ENCODE measurements at places on chromosomes 16 and 17. TPM values are rescaled to one million over a fixed set of nuclear protein-coding genes. Genes with fewer than 3 reads are reported as not detected.
A peak's percentile ranks its signal among the peaks of the same experiment; 100 is the strongest.

The CNP gene
- total RNA-seq, result 70.3 TPM

The KRT39 gene
- not detected for total RNA-seq

The PLA2G10 gene
- not detected for total RNA-seq

The KRTAP2-2 gene
- not detected for total RNA-seq

- peak; percentile 62 for DNase-seq
Measured at GRCh38 chr17:78538033-78538776, 39.0 kb downstream of the DNAH17 start.

GRCh38 chr16:66293932-66294331, 72.6 kb upstream of the CDH5 start:
- no peak for DNase-seq

GRCh38 chr17:2800367-2800766, 4.1 kb downstream of the RAP1GAP2 start:
- no peak for DNase-seq

DNA sequence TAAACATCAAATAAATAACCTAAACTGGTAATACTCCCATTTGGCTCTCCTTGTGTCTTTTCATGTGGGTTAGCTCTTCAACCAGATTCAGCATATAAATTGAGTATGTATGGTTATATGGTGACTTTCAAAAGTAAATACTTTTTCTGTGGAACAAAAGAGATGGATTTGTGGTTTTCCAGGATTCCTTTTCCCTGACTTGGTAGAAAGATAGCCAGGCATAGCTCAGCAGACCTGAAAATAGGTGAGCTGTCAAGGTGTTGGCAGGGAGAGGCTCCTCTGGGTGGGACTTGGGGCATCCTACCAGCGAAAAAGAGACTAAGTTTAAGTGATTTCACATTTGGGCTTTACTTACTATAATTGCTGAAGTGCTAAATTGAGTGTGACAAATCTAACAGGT, 80.3 kb downstream of the FTO start:
- DNase-seq, result no peak

The OTOP3 gene
- not detected for total RNA-seq

DNA sequence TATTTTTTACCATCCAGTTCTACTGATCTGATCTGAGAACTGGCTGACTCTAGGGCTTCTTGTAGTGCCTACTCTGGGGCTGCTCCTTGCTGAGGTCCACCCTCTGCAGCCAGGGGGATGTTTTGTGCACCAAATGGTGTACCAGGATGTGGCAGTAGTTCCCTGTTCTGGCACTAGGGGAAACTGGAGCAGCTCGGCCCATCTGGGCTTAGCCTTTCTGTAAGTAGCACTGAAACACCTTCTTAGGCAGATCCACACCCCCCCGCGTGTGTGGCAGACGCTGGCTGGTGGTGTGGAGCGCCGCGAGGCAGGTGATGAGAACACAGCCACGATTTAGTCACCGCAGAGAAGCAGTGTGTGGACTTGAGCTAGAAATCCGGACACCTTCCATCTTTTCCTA, 17.0 kb downstream of the DUSP14 start:
- peak; percentile 77 for DNase-seq

DNA sequence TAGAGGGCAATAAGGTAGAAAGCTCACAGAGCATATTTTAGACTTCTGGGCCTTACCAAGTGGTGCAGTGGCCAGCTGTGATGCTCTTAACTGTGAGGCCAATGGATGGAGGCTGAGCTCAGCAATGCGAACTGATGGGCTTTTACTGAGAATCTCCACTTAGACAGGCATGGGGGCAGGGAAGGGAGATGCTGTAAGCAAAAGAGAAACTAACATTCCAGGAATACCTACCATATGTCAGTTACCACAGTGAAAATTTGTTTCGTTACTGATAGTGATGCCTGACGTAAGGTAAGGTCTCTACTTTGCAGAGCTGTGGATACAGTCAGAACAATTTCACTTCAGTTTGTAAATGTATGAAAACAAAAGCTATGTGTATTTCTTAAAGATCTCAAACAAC, 250.6 kb upstream of the ZFHX3 start:
- peak; percentile 34 for DNase-seq

DNA sequence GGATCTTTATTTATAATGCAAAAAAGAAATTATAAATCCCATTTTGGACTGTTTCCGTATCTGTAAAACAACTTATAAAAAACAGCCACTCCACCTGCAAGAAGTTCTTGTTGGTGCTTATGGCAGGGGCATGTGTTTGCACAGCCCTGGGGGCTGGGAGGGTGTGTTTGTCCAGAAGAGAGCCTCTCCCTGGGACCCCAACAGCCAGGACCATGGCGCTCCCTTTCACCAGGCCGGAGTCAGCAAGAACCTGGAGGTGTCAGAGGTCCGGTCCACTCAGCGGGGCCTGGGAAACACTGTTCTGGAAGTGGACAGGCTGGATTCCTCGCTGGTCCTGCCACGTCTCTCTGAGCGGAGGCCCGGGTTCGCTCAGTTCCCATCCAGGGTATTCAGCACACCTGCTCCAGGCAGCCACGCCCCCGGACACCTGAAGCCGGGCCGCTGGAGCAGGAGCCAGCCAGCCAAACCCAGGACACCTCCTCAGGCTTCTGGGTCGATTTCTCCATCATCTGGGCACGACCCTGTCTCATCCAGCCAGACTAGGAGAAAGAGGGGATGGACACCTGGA, 18.9 kb upstream of the GINS2 start:
- DNase-seq, result no peak

GRCh38 chr17:39963829-39964228, 1.0 kb downstream of the GSDMA start:
- DNase-seq, result no peak

- DNase-seq, result no peak
Measured at GRCh38 chr16:80704751-80705505, 99.5 kb downstream of the CDYL2 start.

DNA sequence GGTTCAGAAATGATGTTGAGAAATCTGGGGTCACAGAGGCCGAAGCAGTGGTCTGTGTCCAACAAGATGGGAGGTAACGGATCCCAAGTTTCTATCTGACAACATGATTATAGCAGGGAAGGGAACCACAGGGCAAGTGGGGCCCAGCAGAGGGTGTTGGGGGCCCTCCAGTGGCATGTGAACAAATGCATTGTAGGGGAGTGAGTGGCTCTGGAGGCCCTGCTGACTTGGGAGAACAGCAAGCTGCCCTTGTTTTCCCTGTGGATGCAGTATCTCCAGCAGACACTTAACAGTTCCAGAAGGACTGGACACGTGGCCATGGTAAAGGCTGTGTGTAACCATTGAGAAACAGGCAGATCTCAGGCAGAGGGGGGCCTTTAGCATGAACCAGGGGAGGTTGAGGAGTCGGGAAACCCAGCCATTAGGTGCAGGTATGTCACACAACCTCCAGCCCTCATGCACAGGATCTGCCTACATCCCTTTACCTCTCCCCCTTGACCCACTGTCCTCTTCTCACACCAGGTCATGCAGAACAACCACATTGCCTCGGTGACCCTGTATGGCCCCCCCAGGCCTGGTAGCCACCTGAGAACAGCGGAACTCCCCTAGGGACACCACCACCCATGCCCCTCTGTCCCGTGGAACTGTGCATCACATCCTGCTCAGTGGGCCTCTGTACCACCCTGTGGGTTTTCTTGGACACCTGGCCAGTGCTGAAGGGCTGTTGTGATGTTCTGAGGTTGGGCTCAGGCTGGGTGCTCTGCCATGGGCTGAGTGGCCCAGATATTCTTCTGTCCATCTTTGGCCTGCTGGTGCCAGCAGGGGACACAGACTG, 4.1 kb downstream of the B3GNT9 start:
- no peak for DNase-seq

GRCh38 chr17:49692751-49693150, 14.9 kb upstream of the SPOP start:
- no peak for DNase-seq

- no peak for DNase-seq
Measured at GRCh38 chr16:20948444-20948843, 47.9 kb downstream of the LYRM1 start.

- no peak for DNase-seq
Measured at GRCh38 chr17:41415411-41415810, 9.0 kb downstream of the KRT37 start.

- DNase-seq, result no peak
Measured at GRCh38 chr16:84897911-84898377, 78.2 kb downstream of the CRISPLD2 start.

DNA sequence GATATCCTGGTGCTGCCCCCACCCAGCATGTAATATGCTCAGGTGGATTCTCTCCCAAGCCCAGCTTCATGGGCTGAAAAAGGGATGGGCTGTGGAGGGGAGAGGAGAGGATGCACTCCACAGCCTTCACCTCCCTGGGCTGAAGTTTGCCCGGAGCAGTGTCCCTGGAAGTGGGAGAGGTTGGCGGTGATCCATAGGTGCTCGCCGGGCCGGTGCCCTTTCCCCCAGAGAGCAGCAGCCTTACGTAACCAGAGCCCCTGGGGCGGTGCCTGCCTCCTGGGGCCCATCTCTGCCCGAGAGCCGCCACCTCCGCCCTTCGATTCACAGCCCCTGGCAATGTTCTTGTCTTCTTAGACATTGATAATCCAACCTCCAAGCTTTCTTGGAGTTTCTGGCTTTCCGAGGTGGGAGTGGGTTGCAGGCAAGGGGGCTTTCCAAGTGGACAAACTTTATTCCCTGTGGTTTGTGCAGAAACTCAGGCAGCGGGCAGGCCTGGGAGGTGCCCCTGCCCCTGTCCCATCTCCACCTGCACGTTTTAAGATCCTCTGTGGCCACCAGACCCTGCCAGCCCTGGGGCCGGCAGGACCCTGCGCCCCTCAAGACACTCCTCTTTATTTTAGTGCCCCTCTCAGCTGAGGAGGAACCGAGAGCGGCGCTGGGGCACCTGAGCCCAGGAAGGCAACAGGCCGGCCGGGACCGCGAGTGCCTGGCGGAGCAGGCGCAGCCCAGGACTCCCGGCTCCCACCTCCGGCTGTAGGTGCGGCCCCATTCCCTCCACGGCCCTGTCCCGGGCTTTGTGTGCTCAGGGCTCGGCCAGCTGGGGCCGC, 3.1 kb upstream of the WDR90 start:
- DNase-seq, result no peak

The SMPD3 gene
- total RNA-seq, result 1.4 TPM

GRCh38 chr17:79711715-79712305, 18.9 kb upstream of the ENPP7 start:
- no peak for DNase-seq

DNA sequence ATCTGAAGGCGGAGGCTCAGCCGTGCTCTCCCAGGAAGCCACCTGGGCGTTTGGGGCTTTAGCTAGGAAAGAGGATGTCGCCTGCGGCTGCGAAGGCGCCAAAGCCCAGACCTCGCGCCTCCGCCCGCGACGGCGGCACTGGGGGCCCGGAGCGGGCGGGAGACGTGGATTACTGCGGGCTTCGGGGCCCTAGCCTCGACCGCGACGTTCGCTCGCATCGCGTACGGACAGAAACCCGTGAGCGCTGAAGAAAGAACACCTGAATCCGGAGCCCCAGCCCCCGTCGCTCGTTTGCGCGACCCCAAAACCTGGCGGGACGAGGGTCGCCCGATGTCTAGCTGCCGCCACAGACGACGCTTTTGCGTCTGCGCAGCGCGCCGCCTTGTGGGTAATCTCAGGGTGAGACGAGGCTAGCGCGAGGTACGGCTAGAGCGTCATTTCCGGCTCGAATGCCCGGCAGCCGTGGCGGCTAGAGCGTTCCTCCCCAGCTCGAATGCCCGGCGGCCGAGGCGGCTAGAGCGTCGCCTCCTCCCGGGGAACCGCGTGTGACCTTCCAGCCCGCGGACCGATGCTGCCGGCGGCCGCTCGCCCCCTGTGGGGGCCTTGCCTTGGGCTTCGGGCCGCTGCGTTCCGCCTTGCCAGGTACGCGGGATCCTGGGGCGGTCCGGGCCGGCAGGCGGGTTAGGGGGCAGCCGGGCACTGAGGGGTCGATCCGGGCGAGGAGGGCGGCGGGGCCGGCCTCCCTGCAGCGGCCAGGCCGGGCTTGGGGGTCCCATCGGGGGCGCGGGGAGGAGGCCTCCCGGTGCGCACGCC, at the start of gene MRPL12:
MRPL12 (plus strand) TSS at position 434 of the 813 bp plus-strand sequence; CDS start at position 569, 135 bp downstream.
- DNase-seq, result peak; percentile 99

- DNase-seq, result peak; percentile 64
Measured at GRCh38 chr16:75733305-75734211, 7.3 kb upstream of the CPHXL start.

DNA sequence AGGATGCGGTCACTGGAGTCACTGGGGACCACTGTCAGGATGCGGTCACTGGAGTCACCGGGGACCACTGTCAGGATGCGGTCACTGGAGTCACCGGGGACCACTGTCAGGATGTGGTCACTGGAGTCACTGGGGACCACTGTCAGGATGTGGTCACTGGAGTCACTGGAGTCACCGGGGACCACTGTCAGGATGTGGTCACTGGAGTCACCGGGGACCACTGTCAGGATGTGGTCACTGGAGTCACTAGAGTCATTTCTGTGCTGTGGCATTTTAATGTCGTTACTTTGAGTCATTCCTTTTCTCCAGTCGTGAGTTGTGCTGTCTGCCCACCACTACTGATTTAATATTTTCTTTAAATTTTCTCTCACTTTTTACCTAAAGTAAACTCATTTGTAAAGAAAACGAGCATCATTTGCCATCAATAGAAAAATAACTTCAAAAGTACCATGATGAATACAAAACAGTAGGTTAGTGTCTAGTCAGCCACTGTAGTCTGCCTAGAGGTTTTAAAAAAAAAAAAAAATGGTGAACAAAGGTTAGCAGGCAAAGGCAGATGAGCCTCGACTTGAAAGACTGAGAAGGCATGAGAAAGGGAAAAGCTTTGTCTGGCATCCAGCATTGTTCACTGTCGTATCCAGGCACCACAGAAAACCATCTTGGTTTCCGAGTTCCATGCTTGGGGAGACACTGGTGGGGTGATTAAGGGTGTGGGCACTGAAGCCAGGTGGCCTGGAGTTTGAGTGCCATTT, 346.6 kb downstream of the SNX29 start:
- DNase-seq, result peak; percentile 32

GRCh38 chr17:31573047-31573446, 181.6 kb downstream of the RAB11FIP4 start:
- DNase-seq, result peak; percentile 51

DNA sequence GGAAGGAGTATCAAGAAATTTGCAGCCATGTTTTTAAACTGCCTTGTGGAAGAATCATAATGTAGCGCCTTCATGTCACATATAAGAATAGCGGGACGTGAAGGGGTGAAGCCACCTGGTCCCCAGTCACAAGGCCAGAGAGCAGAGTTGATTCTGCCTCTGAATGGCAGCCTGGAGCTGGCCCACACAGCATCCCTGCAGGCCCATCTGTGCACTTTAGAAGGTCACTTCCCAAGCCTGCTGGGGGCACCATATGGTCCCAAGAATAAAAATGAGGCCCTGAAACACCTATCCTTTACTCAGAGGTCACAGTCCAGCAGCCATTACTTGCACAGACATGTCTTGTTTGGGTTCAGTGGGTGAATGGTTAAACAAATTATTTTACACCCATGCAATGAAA, 15.0 kb downstream of the CD300E start:
- DNase-seq, result no peak

DNA sequence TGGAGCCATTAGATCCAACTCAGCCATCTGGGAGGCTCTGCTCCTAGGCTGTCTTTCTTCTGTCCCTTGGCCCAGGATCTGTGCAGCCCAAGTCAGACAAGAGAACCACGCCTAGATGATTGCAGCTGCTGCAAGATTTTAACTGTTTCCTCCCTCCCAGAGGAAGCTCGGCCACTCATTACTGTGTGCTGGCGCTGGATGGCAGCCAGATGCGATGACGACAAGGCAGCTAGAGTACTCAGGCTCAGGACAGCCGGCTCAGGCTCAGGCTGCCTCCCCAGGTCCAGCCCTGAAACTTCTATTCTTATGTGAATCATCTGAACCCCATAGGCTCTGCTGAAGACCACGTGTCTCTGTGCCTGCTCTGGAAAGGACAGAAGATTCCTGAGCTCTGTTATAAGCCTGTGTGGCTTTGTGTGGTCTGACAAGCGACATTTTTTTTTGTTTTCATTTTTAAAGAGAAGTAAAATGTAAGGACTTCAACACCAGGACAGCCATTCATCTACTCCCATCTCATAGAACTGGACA, 32.1 kb upstream of the FBXW10B start:
- DNase-seq, result peak; percentile 75

Data from neural progenitor cell (in vitro differentiated cells).